ENCODE measurements at places on chromosomes 12 and 14.

- no peak for DNase-seq
Measured at GRCh38 chr12:119447618-119448017, 113.1 kb downstream of the CCDC60 start.

- no peak for DNase-seq
Measured at GRCh38 chr12:112288638-112289037, 93.6 kb downstream of the HECTD4 start.

- no peak for DNase-seq
Measured at GRCh38 chr12:5586201-5586600, 154.3 kb downstream of the NTF3 start.

GRCh38 chr14:91636604-91637003, 95.3 kb downstream of the CATSPERB start:
- DNase-seq, result no peak

- no peak for DNase-seq
Measured at GRCh38 chr14:47662466-47662865, 12.9 kb downstream of the MDGA2 start.

- DNase-seq, result no peak
Measured at GRCh38 chr12:130818272-130818634, 20.8 kb downstream of the STX2 start.

- DNase-seq, result no peak
Measured at GRCh38 chr12:10031771-10032175, 1.3 kb downstream of the CLEC9A start.

DNA sequence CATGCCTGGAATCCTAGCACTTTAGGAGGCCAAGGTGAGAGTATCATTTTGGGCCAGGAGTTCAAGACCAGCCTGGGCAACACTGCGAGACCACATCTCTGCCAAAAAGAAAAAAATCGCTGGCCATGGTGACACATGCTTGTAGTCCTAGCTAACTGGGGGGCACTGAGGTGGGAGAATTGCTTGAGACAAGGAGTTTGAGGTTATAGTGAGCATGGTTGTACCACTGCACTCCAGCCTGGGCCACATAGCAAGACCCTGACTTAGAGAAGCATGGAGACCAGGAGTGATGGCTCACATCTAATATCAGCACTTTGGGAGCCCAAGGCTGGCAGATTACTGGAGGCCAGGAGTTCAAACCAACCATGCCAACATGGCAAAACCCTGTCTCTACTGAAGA, 9.2 kb downstream of the PTGES3 start:
- DNase-seq, result no peak

DNA sequence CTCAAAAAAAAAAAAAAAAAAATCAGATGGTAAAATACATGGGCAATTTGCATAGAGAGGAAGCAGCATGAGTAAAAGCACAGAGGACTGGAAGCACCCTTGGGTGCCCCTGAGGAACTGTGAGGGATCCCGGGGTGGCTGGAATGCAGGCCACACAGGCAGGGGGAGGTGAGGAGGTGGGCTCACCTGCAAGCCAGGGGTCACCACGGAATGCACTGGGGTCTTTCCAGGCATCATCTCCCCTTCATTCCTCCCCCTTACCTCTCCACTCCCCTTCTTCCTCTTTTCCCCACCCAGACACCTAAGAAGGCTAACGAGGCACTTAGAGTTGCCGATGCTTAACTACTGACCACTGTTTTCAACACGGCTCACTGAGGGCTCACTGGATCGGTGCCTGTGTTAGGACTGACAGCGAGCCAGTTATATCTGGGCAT, 14.4 kb upstream of the HIP1R start:
- no peak for DNase-seq

- no peak for DNase-seq
Measured at GRCh38 chr14:93743270-93744060, 44.8 kb downstream of the PRIMA1 start.

- DNase-seq, result no peak
Measured at GRCh38 chr14:26286081-26286912, 311.5 kb downstream of the NOVA1 start.

DNA sequence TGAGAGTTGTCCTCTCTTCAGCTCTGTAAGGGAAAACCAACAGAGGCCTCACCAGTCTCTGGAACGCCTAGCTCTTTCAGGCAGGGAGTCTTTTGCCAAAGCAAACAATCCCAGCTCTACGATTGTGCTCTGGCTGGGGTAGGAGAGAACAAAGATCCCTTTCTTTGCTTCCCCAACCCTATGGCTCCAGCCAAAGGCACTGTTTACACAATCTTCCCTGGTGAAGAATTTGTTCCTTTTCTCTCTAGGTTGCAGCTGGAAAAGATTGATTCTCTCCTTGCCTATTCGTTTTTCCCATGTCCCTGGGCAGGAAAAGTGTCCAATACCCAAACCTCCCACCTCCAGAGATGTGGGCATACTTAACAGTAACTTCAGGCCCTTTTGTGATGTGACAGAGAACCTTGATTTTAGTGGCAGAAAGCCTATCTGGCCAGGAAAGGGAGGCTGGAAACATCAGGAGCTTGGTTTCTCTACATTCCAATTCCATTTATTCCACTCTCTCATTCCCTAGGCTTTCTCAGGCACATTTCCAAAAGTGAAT, 16.8 kb downstream of the ATP5MC2 start:
- DNase-seq, result no peak

- no peak for DNase-seq
Measured at GRCh38 chr14:35344107-35344807, 52.1 kb downstream of the PSMA6 start.

- DNase-seq, result no peak
Measured at GRCh38 chr14:54498095-54498531, 9.3 kb upstream of the GMFB start.

GRCh38 chr12:5220835-5221234, 177.2 kb downstream of the KCNA5 start:
- DNase-seq, result no peak

DNA sequence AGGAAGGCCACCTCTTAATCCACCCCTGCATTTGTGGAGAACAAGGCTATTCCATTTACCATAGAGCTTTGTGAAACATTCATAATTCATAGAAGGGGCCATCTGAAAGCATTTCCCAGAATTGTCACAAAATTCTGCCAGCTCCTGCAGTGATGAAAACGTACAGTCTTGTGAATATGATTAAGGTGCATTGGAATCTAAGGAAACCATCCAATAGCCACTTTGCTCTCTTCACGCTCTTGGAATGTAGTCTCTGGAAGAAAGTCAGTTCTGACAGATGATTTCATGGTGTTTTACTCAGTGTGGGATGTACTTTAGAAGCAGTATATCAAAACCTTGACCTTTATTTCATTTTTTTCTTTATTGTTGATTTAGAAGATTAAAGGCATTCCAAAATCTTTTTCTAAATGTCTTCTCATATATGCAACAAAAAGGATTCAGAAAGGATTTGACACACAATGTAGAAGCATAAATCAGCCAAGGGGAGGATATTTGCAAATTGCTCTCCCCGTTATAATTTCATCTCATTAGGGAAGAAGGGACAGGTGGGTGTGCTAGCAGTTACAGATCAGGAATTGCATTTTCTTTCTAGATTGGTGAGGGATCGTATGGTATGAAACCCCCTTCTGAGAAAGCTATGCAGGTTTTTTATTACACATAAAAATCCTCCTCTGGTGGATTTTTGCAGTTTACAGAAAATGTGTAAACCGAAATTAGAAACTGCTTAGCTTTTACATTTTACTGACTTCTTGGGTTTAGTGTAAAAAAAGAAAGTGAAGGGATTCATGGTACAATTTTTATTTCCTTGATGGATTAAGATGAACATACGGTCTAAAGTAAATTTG, 390.2 kb downstream of the LRIG3 start:
- DNase-seq, result no peak

DNA sequence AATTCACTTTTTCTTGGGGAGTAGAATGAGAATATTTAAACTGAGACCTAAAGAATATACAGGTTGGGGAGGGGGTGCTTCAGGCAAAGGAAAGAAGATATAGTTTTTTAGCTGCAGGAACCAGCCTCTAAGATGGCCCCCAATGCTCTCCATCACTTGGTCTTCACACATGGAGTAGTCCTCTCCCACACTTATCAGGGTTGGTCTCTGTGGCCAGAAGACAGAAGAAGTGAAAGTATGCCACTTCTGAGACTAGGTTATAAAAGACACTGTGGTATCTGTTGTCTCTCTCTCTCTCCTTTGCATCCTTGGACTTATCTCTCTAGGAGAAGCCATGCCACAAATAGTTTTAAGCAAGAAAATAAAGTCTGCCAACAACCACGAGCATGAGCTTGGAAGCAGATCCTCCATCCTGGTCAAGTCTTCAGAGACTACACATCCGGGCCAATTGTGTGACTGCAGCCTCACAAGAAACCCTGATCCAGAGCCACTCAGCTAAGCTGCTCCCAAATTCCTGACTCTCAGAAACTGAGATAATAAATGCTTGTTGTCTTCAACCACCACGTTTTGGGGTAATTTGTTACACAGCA, 18.0 kb downstream of the PUS7L start:
- DNase-seq, result no peak

DNA sequence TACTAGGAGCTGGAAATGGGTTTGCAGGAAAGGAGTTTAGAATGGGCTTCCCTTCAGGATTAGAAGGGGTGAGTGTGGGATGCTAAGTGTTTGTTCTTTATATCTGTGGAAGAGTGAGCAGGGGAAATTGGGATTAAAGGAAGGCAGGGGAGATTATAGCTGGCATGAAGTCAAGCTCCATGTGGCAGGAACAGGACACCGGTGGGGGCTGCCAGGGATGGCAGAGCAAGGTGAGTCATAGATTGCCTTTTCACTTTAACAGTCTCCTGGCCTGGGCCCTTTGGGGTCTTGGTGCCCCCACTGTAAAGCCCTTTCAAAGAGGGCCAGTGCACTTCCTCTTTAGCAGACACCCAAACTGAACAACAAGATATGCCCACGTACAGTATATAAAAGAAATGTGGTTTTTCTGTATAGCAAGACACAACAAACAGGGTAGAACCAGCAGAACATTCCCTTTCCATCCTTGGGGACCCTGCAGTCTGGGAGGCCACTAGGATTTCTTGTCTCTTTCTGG, 23.1 kb upstream of the FBXO21 start:
- DNase-seq, result no peak

GRCh38 chr12:40158592-40159111, 52.8 kb upstream of the SLC2A13 start:
- DNase-seq, result no peak

- no peak for DNase-seq
Measured at GRCh38 chr14:94934276-94934810, 164.4 kb upstream of the GSC start.

- DNase-seq, result no peak
Measured at GRCh38 chr12:104520242-104520900, 63.6 kb downstream of the CHST11 start.

DNA sequence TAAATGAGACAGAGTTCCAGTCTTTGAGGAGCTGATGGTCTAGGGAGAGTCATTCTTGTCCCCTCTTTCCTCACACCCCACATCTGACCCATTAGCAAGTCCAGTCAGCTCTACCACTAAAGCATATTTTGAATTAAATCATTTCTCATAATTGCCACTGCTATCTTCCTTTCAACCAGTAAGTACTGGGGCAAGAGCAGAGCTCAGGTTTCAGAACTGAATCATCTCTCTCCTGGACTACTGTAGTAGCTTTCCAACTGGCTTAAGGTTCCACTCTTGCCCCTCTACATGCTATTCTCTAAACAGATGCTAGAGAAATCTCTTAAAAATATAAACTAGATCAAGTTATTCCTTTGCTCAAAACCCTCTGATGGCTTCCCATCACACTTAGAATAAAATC, 218.3 kb downstream of the TTC6 start:
- DNase-seq, result no peak

DNA sequence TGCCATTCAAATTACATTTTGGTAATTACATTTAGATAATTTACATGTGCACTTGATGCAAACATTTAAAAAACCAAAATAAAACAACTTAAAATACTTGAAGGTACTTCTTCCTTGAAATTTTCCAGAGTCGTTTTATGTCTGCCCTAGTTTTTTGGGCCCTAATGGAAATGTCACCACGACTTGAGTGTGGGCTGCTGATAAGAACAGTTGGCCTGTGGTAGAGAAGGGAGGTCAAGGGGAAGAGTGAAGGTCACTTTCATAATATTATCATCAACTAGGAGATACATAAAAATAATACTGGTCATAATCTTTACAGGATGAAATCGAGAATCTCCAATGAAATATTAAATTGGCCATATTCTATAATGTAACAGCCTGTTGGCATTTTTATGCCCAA, 23.1 kb downstream of the ZDHHC17 start:
- no peak for DNase-seq

DNA sequence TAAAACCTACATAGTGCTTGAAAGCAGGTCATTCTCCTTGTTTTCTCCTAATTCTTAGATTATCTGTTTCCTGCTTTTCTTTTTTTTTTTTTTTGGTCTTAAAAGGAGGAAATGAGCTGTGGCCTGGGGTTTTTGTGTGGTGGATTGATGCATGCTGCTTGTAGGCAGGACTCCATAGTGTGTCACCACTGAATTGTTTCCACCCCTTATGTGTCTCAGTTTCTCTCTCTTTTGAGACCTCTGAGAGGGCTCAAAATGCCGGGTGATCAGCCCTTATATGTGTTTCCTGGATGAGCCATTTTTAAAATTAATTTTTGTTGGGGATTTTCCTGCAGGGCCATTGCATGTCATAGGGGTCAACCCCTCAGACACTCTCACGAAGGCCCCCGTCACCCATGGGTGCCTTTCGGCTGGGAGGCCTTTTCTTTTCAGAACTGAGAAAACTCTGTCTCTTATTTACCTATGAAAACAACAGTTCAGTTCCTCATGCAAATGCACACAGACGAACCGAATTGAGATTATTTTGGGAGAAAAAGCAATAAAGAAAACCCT, 32.0 kb upstream of the LRRK2 start:
- DNase-seq, result no peak

GRCh38 chr14:75443203-75443969, 15.6 kb downstream of the JDP2 start:
- no peak for DNase-seq

DNA sequence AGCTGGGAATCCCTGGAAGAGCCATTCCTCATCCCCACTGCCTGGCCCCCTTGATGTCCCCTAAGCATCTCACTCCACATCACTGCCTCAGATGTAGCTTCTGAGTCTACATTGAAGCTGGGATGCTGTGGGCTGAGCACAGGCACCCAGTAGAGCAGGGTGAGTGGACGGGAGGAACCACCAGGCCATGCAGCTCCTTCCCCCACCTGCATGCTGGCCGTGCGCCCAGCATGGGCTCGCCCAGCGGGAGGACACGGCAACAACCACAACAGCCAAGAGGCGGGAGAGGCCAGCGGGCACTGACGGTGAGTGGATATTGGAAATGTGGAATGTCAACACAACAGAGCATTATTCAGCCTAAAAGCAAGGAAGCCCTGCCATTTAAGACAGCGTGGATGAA, 310.9 kb downstream of the ADGRD1 start:
- DNase-seq, result no peak

- no peak for DNase-seq
Measured at GRCh38 chr14:98070536-98070935, 1201.5 kb downstream of the BCL11B start.

DNA sequence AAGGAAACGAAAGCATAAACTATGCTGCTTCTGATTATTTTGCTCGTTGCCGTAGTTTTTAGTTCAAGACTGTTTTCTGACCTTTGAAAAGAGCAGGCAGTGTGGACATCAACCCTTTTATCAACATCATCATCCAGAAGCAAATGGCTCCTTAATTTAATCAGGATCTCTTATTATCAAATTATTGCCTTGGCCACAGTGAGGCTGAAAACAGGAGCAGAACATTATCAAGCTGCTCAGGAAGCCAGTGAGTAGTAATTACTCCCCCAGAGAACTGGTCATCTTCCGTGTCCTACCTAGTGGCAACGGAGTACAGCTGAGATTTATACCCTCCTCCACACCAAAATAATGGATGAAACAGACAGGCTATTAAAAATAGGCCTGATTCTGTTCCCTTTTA, 2.2 kb upstream of the DIABLO start:
- no peak for DNase-seq
